ENCODE measurements at places on chromosomes 12 and 14.
A peak's percentile ranks its signal among the peaks of the same experiment; 100 is the strongest.

DNA sequence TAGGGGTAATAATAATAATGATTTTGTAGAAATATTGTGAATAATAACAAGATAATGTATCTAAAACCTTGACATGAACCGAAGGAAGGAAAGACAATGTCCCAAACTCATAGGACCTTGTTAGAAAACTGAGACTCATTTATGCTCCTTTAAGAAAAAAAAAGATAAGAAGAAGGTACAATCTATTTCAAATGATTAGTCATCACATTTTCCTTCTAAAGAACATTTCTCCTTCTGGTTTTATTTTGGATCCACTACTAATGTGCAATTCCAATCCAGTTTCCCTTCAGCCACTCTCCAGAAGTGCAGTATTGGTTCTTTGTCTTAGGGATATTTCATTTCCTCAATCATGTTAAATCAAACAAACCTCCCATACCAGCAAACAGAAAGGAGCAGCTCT, 526.7 kb downstream of the FUT8 start:
- DNase-seq, result no peak

GRCh38 chr14:76134231-76134630, 17.5 kb upstream of the GPATCH2L start:
- no peak for DNase-seq

DNA sequence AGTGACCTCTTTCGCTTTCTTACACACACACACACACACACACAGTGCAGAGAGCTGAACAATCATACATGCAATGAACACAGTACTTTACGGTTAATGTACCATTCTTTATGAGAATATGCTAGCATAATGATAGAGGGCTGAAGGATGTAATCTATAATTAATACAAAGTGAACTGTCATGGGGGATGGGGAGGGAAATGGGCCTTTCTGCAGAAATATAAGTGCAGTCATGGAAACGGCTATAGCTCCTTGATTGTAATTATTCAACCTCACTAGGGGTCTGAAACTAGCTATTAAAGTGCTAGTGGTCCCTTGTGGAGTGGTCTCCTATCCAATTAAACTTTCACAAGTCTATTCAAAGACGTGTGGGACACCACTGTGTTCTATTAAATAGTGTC, 443.2 kb upstream of the FOXG1 start:
- no peak for DNase-seq

DNA sequence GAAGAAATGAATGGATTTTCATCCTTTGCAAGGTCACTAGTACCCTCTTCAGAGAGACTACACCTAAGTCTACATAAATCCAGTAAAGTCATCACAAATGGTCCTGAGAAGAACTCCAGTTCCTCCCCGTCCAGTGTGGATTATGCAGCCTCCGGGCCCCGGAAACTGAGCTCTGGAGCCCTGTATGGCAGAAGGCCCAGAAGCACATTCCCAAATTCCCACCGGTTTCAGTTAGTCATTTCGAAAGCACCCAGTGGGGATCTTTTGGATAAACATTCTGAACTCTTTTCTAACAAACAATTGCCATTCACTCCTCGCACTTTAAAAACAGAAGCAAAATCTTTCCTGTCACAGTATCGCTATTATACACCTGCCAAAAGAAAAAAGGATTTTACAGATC, 40.8 kb downstream of the SPATA7 start:
- no peak for DNase-seq

GRCh38 chr12:118391836-118392235, 15.5 kb downstream of the SUDS3 start:
- DNase-seq, result no peak

- no peak for DNase-seq
Observed at GRCh38 chr14:34461334-34462131, 507 bp downstream of the SPTSSA start.

GRCh38 chr12:75641031-75641780, 129.8 kb upstream of the KRR1 start:
- peak; percentile 1 for DNase-seq

DNA sequence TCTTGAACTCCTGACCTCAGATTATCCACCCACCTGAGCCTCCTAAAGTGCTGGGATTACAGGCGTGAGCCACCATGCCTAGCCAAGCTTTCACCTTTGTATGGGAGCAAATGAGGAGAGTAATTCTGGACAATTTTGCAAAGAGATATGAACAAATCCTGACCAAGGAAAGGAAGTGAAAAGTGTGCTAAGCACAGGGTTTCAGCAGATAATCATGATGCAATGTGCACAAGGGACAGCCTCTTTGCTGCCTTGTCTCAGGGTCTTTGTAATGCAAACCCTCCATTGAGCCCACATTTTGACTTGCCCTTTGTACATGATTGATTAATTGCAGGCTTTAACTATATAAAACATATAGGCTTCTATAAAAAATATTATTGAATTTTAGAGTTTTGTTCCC, 9.2 kb upstream of the PYGL start:
- no peak for DNase-seq

DNA sequence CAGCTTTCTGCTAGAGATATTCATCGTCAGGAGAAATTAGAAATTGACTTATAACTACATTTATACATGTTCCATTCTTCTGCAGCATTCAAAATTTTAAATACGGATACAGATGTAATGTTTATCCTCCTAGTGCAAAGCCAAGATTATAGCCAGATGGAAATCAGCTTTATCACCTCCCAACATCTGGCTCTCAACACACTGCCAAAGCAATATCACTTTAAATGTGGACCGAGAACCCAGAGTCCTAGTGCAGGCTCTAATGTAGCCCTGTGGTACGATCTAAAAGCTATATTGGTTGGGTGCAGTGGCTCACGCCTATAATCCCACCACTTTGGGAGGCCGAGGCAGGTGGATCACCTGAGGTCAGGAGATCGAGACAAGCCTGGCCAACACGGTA, 6.5 kb downstream of the MLH3 start:
- DNase-seq, result no peak

DNA sequence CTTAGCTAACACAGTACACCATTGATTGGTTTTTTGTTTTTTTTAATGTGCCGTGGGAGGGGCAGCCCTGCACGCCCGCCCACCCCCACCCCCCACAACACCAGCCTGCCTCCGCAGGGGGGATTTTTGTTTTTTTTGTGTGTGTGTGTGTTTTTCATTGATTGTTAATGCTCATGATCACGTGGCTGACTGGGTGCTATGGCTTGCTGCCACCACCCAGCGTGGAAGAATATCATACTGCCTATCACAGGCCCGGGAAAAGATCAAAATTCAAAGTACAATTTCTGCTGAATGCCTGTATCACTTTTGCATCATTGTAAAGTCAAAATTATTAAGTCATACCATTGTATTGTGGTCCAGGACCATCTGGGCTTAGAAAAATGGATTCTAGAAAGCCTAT, 8.3 kb downstream of the RESF1 start:
- peak; percentile 29 for DNase-seq

DNA sequence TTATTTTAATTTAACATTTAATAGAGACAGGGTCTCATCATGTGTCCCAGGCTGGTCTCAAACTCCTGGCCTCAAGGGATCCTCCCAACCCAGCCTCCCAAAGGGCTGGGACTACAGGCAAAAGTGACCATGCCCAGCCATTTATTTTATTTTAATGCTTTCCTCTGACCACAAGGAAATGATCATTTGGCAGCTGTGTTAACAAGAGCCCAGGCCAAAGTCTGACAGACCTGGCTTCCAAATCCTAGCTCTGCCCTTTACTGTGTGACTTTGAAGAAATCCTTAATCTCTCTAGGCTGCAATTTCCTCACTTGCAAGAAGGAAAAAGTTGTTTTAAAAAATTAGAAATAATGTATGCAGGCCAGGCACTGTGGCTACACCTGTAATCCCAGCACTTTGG, 16.7 kb upstream of the GCH1 start:
- no peak for DNase-seq

- DNase-seq, result no peak
Observed at GRCh38 chr12:57886542-57886941, 40.0 kb upstream of the CTDSP2 start.
